ENCODE measurements at places on chromosomes 13 and 19.

GRCh38 chr19:6718741-6719539 is 1.5 kb downstream of the C3 start:
- DNase-seq: no peak

DNA sequence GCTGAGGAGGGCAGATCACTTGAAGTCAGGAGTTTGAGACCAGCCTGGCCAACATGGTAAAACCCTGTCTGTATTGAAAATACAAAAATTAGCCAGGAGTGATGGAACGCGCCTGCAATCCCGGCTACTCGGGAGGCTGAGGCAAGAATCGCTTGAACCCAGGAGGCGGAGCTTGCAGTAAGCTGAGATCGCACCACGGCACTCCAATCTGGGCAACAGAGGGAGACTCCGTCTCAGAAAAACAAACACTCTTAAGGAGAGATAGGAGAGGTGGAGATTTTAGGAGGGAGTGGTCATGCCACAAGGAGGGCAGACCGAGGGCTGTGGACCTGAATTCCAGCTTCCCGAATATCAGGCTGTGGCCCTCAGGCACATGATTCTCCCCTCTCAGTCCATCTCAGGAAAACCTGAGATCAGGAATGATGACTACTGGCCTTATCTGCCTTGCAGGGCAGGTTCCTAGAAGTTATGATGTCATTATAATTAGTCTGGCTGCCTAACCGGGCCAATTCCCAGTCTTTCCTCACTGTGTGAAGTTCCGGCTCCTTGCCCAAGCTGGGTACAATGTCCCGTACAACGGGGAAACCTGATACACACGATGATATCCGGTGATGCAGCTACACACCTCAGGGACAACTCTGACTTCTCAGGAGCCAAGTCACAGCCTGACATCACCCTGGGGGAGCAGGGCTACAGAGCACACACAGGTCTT is 2.5 kb downstream of the SLC35E1 start:
- no peak for DNase-seq

GRCh38 chr13:72662548-72662947 is 64.9 kb downstream of the MZT1 start:
- DNase-seq: no peak

DNA sequence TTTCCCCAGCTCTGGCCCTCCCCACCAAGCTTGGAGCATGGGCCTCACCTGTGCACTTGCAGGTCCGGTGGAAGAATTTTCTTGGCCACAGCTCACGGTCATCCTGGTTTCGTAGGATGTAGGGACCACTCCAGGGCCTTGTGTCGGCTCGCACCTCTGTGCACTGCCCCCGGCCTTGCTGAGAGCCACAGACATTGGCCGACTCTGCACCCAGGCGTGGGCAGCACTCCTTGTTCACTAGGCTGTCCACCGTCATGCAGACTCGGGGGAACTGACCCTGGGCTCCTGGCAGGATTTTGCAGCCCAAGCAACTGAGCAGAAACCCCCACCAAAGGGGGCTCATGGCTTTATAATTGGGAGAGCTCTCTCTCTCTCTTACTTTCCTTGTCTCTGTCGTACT is 569 bp downstream of the DCT start:
- no peak for DNase-seq

- no peak for DNase-seq
Measured at GRCh38 chr19:1214299-1214861, 8.8 kb downstream of the STK11 start.

DNA sequence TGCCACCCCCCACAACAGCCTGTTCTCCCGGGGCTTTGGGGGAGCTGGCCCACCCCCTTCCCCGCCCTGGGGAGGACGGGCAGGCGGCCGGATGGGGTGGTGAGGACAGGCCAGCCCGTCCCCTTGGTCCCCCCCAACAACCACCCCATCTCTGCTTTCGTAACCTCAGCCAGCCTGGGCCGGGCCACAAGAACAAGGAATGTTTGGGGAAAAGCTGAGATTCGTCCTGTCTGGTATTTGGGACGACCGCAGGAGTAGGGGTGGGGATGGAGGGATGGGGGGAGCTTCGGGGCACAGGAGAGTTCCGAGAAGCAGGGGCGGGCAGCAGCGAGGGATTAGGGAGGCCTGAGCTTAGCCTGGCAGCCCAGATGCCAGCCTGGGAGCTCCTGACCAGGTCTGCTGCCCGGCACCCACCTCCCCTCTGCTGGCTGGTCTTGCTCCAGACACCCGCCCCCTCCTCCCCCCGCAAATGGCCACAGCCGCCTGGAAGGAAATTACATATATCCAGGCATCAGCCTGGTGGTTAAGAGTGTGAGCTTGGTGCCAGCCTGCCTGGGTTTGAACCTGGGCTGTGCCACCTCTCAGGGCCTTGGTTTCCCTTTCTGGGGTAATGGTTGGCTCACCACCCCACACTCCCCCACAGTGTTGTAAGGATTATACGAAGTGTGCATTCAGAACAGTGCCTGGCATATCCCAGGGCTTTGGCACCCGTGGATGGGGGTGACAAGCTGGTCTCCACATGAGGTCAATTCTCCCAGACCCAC is at the start of gene PODNL1:
TSS of gene PODNL1 (minus strand) at position 117 of the 764 bp plus-strand sequence. CDS start 236 bp downstream, outside the sequence.
- DNase-seq: no peak

DNA sequence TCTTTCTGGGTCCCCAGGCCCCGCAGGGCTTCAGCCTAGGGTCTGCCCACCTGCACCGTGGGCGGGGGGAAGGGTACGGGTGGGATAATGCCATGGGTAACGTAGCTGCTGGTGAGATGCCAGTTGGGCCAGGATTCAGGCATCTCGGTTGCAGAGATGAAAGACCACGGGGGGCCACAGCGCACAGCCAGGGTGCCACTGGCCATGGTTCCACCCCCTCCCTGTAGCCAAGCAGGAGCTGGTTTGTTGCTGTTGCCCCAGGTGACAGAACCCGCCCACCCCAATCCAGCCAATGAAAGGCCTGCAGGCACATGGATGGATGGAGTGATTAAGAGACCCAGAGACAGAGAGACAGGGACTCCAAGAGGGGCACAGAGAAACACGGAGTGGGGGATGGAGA is 1.0 kb upstream of the CGB7 start:
- DNase-seq: no peak

DNA sequence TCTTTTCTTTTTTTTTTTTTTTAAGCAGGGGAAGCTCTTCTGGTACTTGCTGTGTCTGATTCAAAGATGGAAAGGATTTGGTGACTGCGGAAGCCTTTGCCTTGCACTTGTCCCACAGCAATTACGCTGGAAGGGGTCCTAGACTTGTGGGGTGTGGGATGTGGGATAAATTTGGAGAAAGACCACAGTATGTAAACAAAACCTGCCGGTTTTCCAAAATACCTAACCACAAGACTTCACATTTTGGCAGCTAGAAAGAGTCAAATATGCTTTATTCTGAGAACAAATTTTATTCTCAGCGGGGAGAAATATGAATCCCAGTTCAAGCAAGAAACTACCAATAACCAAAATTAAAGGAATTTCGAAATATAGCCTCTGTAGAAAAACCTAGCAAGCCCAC is 176.5 kb downstream of the SPRY2 start:
- no peak for DNase-seq

DNA sequence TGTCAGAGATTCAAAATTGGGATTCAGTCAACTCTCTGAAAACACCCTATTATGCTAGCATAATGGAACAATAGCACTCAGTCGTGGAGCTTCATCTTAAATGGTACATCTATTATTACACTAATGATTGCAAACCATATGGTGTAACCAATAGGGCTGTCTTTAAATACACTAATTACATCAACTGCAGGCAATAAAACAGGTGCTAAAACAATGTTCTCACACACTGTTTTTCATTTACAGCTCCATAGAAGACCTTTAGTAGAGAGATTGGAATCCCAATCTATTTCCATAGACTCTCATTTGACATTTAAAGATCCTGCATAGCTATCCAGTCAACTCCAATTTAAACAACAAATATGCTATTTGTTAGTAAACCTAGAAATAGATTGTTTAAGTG is 1917.4 kb downstream of the OLFM4 start:
- no peak for DNase-seq

DNA sequence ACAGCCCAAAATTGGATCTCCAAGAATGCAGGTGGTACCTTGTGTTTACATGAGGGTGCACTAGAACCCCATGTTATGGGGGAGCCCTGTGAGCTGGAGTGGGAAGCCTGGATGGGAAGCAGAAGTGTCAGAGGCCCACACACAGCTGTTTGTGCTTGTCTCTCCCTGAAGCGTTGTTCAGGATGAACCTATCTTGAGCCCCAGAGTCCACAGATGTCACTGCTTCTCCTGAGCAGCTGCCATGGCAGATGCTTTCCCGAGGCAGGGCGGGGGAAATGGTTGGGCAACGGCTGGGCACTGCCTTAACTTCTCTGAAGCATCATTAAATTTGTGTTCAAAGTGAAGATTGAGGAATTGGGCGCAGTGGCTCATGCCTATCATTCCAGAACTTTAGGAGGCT is 17.1 kb upstream of the CHST8 start:
- no peak for DNase-seq

GRCh38 chr13:113637262-113638160 is 20.5 kb downstream of the ATP4B start:
- DNase-seq: no peak

- no peak for DNase-seq
Measured at GRCh38 chr13:81664872-81665271, 1323.9 kb upstream of the SPRY2 start.

DNA sequence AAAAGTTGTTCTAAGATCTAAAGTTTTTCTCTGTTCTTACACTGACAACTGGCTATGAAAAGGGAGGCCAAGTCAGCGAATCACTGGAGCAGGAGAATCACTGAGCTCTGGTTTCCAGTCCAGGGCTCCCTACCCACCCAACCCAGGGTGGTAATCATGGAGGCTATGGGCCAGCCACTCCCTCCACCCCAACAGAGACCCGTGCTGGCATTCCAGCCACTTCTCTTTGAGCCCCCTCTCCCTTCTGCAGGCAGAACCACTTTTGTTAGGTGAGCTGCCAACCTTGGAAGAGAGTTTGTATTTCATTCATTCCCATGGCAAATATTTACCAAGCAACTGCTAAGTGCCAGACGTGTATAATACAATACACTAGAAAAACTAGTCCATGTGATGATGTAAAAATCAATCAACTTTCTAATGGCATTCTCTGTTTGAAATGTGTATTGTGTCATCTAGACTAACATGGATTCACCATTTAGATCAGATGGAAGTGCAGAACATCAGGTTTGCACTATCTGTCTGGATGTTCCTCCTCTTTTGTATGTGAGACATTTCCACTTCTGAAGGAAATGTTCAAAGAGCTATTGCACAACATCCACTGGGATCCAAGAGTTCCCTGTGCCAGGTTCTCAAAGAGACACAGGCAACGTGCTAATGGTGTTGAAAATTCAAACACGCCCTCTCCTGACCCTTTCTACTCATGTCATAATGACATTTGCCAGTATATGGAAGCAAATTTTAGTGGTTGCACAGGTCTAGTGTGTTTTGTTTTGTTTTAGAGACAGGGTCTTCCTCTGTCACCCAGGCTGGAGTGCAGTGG is 5.3 kb downstream of the MLNR start:
- DNase-seq: no peak

DNA sequence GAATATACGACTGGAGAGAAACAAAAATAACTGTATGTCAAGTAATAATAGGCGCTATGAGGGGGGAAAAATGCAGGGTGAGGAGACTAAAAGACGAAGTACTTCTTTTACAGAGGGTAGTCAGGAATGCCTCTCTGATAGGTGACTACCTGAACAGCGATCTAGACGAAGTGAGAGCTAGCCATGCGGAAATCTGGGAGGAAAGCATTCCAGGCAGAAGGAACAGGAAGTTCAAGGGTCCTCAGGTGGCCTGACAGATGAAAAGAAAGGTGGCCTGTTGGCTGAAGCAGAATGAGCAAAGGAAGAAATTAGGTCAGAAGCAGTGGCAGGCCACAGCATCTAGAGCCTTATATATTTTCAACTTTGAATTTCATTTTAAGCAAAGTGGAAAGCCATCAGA is 13.3 kb downstream of the ZDHHC20 start:
- no peak for DNase-seq

DNA sequence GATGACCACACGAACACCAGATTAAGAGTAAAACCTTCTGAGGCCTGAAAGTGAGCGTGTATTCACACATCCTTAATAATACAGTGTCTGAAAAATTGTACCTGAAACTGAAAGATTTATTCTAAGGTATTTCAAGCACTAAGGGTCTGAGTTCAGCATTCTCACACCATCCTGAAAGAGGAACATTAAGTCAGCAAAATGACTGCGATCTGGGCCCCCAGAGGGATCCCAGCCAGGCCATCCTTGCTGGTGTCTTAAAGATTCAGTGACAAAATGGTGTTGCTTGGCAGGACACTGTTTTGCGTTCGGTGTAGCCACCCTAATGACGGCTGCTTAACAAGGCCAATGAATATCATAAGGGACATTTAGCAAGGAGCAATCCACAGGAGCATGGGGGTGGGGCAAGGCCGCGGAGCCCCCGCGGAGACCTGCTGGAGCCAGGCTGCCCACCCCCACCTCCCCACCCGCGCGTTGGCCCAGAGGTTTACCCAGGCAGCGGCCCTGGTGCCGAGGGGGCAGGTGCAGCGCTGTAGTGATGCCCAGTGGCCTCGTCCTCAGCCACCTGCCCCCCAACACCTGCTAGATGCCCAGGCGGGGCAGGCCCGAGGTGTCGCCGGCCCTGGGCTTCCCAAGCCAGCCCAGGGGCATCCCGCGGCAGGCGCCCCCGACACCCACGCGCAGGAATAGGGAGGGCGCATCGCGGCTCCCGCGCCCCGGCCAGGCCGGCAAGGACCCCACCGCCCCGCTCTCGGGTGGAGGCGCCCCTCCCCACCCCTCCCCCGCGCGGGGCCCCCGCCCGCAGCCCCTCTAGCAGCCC is 742 bp downstream of the NALCN start:
- DNase-seq: no peak

- no peak for DNase-seq
Measured at GRCh38 chr19:11480715-11481533, at the start of gene ELAVL3. ELAVL3 (minus strand) TSS chr19:11481046; CDS start chr19:11480608, 438 bp downstream.

DNA sequence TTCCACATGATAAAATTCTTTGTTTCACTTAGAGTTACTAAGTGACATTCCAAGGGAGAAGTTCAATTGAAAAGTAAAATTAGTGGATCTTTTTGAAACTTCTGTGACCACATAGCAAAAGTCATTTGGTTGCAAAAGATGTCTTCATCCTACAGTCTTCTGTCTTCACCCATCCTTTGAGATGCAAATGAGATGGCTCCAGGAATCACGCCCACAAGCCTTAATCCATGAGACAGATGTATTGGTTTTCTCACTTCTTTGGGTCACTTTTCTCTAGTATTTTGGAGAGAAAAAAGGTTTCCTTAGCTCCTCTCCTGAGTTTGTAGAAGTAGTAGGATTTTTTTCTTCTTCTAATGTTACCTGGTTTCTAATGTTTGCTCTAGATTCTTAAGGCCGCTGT is 259.5 kb upstream of the SLC10A2 start:
- no peak for DNase-seq

GRCh38 chr19:8208922-8209461 is at the start of gene CERS4:
CERS4 (plus strand) TSS chr19:8209370; CDS start chr19:8251077, 41,707 bp downstream.
- peak; percentile 80 for DNase-seq

- no peak for DNase-seq
Measured at GRCh38 chr19:18419699-18420460, 682 bp downstream of the SSBP4 start.

GRCh38 chr19:58261600-58261967 is 17.2 kb upstream of the ZNF8 start:
- no peak for DNase-seq

- DNase-seq: no peak
Measured at GRCh38 chr13:44400736-44401135, 27.1 kb downstream of the SERP2 start.

All from mesothelial cell of epicardium (in vitro differentiated cells).